D721Med (cell line): ENCODE measurements at places on chromosomes 2 and 18.
A peak's percentile ranks its signal among the peaks of the same experiment; 100 is the strongest.

GRCh38 chr2:96841701-96842495 is 1.9 kb downstream of the ANKRD23 start:
- no peak for DNase-seq

DNA sequence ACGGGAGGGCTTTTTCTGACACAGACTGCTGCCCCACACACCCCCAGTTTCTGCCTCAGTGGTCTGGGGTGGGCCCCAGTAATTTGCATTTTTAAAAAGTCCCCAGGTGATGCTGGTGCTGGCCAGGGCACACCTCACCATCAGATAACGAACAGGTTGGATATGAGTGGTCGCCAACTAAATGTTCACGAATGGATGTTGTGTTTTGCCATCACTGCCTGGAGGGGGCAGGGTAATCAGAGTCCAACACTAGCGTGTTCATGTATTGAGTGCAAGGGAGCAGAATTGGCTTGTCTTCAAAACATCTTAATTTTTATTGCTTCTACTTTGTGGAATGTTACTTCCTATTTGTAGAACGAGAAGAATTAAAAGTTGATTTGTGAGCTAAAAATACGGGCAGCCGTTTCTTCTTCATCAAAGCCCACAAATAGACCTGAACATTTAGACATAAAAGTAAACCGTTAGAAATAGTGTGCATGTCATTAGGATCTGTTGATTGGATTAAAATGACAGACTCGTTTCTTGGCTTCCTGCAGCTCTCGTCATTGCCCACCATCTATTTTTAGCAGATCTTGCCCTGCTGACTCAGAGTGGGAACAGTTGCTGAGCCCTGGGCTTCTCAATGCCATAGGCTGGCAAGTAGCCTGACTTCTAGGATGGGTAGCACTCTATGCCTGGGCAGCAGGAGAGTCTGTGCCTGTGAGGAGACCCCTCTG is 45.2 kb downstream of the NCK2 start:
- DNase-seq = no peak

GRCh38 chr2:101844055-101844635 is 146.6 kb downstream of the MAP4K4 start:
- DNase-seq = no peak

GRCh38 chr2:66550826-66551225 is 115.9 kb downstream of the MEIS1 start:
- no peak for DNase-seq

- DNase-seq = no peak
These were observed 634 bp upstream of the CNDP1 start for GRCh38 chr18:74533666-74534065.

DNA sequence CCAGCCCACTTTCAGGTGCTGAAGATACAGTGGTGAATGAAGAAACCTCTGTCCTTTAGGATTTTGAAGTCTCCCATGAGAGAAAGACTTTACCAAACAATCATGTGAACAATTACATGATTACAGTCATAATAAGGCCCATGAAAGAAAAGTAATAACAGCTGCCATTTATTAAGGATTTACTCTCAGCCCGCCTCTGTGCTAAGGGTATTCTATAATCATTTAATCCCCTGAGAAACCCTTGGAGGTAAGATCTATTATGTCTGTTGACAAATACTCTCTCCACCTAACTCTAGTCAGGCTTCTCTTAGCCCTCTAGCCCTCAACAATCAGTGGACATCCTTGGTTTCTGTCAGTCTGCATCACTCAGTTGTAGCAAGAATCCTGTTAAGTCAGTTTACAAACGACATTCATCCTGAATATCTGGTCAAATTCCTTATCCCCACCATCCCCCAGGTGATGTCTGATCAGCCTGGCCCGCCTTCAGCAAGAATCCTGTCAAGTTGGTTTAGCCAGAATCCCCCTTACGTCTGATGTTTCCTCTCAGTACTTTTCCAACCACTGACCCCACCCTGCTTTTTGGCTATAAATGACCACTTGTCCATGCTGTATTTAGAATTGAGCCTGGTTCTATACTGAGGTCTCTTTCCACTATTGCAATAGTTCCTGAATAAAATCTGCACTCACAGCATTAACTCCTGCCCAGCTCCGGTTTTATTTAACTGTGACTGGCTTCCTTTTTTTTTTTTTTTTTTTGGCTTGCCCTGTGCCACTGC is 12.2 kb upstream of the SOCS6 start:
- DNase-seq = peak; percentile 95

DNA sequence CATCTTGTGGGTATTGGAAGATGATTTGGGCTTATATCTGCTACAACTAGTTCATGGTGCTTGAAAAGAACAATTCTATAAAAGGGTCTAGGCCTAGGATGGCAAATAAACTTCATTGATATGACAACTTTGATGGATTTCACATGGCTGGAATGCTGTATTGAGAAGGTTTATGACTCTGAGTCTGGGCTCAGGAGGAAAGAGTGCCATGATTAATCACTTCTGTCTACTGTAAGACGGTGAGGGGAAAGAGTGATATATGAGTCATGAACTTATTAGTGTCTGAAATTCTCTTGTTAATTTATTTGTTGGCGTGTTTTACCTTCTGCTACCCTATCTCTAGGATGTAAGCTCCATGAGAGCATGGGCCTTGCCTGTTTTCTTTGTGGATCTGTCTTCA is 17.0 kb upstream of the ADCYAP1 start:
- DNase-seq = no peak

DNA sequence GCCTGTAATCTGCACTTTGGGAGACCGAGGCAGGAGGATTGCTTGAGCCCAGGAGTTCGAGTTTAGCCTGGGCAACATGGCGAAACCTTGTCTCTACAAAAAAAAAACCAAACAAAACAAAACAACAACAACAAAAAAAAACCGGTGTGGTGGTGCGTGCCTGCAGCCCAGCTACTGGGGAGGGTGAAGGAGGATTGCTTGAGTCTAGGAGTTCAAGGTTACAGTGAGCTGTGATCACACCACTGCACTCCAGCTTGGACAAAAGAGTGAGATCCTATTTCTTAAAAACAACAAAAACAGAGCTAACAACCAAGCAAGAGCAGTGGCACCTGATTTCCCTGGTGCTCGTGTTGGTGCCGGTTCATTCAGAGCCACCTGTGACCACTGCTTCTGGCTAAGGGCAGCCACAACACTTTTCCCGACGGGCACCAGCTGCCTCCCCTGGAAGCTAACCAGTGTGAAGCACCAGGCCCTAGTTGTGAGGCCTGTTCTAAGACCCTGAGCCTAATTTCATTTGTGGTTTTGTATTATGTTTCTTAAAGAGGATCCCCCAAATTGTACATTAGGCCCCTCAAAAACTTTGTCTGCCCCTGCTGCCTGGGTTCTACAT is 1.3 kb downstream of the AOX1 start:
- no peak for DNase-seq

DNA sequence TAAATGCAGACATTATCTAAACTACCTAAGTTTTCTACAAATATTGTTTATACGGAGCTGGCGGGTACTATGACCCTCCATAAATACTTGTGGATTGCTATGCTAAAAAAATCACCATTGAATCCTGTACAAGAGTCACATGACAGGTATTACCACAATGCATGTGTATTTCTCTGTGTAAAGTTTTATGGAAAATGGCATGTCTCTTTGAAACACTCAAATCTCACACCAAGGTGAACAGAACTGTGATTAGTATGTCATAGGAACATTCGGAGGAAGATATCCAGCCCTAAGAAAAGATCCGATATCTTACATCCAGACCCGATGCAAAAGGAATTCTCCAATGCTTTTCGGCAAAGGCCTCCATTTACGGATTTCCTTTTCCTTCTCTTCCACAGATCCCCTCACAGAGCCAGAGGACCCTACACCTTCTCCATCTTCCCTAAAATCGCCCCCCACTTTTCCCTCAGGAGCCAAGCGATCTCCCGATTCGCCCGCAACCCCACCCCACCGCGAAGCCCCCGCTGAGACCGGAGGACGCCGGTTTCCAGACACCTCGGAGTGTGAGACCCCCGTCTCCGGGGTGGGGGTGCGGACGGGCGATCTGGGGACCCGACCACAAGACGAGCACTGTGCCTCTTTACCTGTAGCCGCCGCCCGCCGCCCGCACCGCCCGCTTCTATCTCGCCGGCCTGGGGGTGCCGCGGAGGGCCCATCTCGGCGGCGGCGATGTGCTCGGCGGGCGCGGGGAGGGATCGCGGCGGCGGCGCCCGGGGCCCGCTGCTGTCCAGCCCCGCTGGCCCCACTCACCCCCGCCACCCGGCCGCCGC is 1.2 kb downstream of the SAP130 start:
- DNase-seq = no peak

DNA sequence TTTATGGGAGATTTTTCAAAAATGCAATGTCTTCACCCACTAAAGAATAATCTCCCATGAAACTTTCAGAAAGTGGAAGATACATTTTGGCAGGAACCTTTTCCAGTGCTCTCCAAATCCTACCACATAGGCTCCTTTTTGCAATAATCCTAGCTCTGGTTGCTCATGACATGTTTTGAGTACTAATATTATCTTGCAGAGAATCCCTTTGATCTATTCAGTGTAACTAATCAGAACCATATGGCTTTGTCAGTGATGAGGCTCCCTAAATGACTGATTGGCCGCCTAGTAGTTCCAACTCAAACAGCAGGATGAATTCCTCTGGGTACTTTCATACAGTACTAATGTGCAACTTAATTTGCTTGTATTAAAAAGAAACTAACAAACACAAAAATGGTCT is 544.0 kb upstream of the FAM98A start:
- DNase-seq = no peak

DNA sequence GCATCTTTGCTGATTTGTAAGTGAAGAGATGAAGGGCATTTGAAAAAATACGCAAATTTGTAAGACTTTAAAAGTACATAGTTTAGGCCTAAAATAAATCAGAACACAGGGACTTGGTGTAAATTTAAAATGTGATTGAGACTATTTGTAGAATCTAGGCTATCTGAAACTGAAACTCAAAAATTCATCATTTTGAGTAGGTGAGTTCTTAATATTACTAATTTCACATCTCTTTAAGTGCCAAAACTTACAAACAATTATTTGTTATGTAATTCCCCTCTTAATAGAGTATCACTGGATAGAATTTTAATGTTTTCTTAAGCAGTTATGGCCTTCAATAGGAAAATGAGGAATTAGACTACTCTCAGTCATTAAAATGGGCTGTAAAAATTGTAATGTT is 14.0 kb upstream of the HRH4 start:
- no peak for DNase-seq

DNA sequence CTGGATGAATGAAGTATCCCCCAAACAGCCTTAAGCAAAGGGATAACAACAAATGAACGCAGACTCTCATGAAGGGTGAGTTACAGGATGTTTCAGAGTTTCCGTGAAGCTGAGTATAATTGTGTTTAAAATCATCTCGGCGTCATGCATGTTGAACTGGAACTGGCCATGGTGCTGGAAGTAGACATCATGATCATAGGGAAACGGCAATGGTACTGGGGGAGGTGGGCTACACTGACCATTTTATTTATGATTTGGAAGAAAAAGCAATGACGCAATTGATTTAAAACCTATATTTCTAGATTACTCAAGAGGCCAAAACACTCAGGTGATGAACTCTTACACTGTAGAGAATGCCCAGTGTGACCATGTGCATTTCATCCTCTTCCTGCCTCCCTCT is 387.9 kb upstream of the MYT1L start:
- DNase-seq = no peak

DNA sequence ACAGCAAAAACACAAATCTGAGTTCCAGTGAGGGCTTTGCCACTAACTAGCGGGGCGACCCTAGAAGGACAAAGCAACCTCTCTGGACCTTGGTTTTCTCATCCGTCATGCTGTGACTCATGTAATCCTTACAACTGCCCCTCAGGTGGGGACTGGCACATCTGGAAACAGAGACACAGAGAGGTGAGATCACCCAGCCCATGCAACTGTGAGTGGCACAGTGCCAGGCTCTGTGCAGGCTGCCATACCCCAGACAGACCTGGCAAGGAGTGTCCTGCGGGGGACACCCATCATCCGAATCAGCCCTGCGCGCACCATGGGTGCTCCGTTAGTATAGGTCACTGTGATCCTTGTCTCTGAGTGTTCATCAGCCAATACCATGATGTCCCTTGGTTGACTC is 198.3 kb downstream of the SMAD7 start:
- DNase-seq = no peak

DNA sequence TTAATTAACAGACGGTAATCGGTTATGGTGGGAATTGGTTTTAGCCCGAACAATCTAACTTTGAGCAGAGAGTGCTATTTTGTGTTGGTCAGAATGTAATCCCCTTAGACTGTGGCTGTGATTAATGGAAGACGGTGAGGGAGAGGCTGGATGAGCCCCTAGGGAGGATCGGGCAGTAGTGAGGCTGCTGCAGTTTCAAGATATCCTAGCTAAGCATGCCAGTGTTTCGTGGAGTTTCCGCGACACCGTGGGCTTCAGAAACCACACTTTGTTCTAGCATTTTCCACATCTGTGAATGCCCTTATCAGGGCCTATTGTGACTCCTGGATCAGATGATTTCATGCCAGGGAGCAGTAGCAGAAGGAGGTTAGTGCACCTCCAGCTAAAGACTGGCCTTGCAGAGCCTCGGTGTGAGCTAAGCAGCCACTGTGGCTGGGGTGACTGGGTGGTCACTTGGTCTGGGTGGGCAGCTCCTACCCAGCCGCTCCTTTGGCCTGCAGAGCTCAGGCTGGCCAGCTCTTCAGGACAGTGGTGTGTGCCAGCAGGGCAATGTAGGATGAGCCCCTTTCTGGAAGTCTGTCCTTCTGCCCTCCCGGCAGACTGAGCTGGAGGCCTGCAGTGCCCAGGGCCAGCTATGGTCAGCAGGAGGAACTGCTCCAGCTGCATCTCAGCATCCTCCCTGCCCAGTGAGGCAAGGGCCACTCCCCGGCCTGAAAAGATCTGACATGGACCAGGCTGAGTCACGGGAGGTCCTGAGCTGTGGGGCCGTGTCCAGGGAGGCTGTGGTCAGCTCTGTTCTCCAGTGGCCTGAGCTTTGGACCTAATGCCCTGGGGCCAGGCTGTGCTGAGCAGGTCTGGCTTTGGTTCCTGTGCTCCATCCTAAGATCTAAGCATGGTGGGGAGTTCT is 142.6 kb upstream of the GPC1 start:
- no peak for DNase-seq

DNA sequence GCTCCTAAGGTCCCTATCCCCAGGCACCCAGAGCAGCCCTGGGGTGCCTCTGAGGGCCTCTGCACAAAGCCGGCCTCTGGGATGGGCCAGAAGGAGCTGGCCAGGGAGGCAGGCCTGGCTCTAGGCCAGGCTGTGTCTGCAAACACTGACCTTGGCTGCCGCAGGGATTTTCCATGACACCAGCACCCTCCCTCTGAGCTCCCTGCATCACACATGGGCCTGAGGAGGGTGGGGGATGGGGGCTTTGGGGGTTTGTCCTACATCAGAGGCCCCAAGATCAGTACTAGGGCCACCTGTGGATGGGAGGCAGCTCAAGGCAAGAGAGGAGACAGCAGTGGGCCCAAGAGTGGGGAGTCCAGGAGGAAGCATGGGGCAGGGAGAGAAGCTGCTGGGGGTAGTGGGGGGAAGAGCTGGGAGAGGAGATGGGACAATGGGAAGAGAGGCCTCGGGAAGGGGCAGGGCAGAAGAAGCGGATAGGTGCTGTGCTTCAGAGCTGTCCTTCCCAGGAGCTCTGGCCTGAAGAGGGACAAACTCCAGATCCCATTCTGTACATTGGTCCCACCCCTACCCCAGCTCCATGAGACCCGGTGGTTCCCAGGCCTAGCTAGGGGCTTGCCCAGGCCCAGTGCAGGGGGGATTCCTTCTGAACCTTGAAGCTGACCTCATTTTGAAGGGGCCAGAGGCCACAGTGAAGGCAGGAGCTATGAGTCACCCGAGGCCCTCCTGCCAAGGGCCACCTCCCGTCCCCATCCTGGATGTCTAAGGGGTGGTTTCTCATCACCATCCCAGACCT is 28.0 kb downstream of the KCNK3 start:
- DNase-seq = no peak
